ENCODE measurements at places on chromosomes 3 and 15. TPM values are rescaled to one million over a fixed set of nuclear protein-coding genes. Genes with fewer than 3 reads are reported as not detected.

SLC7A14 gene
- 8.2 TPM for total RNA-seq

ADCY5 gene
- 29.5 TPM for total RNA-seq

FAM98B gene
- 7.4 TPM for total RNA-seq

ACAD9 gene
- total RNA-seq: 35.8 TPM

FSTL1 gene
- total RNA-seq: 722 TPM

Measured in spinal cord (tissue), 10 donors.